Activated T-cell treated with anti-CD3 and anti-CD28 coated beads, Interleukin-2, amount 50 U/mL, for 24 hours (primary cell): ENCODE measurements at places on chromosomes 5 and 9.

- DNase-seq: no peak
These were observed 34.2 kb downstream of the CDK7 start for GRCh38 chr5:69268899-69269298.

DNA sequence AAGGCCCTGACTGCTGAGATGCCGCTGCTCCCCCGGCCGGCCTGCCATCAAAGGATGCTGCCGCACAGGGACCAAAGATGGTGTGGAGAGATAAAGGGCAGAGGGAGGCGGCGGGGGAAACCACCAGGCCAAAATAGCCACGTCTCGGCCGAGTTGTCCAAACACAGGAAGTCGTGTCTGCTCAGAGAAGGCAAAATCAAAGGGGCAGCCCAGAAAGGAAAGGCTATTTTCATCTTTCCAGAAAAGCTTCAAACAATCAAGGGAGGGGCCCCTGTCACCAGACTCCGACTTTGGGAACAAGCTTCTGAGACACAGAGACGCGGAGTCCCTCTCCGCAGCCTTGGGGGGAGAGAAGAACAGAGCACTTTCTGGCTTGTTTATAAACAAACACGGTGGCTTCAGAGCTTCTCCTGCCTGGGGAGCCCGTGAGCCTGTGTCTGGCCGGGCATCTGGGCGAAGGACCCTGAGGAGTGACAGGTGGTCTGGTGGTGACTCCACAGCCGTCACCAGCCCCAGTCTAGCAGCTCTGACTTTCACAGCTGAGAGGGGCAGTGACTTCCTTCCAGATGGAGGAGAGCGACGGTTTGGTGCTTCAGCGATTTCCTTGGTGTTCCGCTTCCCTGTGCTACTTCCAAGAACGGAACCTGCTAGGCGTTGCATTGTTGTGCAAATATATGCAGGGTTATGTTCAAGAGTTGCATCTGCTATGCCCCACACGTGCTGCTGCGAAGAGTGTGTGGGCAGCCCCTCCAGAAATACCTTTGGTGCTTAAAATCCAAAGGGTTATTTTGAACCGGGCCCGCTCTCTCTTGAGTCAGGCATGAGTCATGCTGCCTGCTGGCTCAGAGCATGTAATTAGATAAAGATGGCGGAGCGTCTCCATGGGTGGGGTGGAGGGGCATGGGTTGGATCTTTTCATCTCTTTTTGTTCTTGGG, 24.0 kb downstream of the ADAMTSL2 start:
- peak; percentile 44 for DNase-seq

GRCh38 chr5:68441309-68442073, 225.9 kb downstream of the PIK3R1 start:
- DNase-seq: no peak

DNA sequence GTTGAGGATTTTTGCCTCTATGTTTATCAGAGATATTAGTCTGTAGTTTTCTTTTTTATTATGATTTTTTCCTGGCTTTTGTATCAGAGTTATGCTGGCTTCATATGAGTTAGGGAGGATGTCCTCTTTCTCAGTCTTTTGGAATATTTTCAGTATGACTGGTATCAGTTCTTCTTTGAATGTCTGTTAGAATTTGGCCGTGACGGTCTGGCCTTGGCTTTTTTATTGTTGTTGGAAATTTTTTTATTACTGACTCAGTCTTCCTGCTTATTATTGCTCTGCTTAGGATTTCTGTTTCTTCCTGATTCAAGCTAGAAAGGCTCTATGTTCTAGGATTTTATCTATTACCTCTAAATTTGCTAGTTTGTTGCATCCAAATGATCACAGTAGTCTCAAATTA, 421.9 kb downstream of the CDH10 start:
- DNase-seq: no peak

DNA sequence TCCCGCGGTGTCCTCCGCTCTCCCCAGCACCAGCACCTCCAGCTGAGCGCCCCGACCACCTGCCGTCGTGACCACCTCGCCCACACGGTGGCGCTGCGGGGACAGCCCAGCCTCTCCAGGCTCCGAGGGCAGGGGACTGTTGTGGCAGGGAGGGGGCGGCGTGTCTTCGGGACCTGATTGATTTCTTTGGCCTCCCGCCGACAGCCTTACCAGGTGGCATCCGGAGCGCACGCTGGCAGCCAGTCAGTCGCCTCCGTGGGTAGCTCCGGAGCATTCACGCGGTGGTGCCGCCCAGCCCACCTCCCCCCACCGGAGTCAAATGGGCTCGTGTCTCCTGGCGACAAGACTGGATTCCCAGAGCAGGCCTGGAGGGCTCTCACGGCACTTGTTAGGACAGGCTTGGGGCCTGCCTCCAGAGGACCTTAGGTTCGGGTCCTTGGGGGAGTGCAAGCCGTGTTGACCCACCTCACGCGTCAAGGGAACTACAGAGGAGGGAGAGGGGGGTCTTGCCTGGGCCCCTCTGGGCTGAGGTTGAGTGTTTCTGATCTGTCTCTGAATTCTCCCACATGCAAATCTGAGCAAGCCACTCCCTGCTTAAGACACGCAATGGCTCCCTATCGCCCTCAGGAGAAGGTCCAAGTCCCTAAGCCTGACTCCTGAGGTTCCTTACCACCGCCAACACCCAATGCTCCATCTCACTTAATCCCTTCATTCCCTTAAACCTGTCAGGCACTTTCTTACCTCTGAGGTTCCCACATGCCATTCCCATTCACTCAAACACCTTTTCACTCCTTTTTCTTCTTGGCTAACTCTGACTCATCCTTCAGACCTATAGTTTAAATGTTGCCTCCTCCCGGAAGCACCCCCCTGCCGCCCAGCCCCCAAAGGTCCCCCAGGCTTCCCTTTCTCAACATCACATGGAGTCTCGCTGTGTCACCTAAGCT, 51.2 kb upstream of the GGTA1 start:
- peak; percentile 84 for DNase-seq

GRCh38 chr9:23044549-23044948, 597.9 kb downstream of the DMRTA1 start:
- no peak for DNase-seq

- no peak for DNase-seq
These were observed 152.9 kb downstream of the SGCD start for GRCh38 chr5:156479849-156480248.

GRCh38 chr5:59813761-59814536, 79.6 kb downstream of the PDE4D start:
- DNase-seq: no peak

- DNase-seq: no peak
These were observed 545.8 kb upstream of the ARRDC3 start for GRCh38 chr5:91928754-91929521.

GRCh38 chr5:160188141-160189015, 40.9 kb upstream of the FABP6 start:
- peak; percentile 35 for DNase-seq

GRCh38 chr9:128554155-128554862, 1.9 kb downstream of the SPTAN1 start:
- peak; percentile 39 for DNase-seq
